NCI-H1417 treated with DMSO at 0.1 percent for 48 hours (cell line): ENCODE measurements at places on chromosomes 2 and 18.

DNA sequence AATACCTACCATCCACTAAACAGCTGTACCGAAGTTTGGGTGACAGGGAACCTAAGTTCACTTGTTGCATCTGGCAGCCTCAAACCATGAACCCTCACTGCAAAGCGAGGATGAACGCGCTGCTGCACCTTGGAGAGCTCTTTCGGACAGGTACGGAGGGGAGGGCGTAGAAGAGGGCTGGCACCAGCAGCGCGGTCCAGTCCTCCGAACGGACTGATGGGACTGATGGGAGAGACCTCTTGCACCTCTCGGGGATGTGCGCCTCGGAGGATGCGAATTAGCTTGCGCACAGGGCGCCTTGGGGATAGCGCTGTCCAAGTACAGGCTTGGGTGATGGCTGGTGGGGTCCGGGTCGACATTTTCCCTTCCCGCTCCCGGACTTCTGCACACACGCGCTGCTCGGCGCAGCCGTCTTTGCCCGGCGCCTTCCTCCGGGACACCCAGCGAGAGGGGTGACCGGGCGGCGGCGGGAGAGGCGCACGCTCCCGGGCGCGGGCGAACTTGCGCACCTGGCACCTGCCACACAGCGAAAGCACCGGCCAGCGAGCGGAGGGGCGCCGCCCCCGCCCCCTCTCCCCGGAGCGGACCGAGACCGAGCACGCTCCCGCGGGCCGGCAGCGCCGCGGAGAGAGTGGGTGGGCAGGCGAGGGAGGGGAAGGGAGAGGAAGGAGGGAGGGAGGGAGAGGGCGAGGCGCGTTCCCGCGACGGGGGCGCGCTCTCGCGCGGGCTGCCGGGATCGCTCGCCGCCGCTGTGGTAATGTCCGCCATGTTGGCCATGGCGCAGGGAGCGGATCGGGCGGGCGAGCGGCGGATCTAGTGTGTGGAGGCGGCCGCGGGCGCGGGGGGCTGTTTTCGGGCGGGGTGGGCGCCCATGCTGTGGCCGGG is at the start of gene EPC2:
EPC2 (plus strand) TSS at position 754 of the 885 bp plus-strand sequence. CDS start 267 bp downstream, outside the sequence.
- DNase-seq: peak; percentile 35

DNA sequence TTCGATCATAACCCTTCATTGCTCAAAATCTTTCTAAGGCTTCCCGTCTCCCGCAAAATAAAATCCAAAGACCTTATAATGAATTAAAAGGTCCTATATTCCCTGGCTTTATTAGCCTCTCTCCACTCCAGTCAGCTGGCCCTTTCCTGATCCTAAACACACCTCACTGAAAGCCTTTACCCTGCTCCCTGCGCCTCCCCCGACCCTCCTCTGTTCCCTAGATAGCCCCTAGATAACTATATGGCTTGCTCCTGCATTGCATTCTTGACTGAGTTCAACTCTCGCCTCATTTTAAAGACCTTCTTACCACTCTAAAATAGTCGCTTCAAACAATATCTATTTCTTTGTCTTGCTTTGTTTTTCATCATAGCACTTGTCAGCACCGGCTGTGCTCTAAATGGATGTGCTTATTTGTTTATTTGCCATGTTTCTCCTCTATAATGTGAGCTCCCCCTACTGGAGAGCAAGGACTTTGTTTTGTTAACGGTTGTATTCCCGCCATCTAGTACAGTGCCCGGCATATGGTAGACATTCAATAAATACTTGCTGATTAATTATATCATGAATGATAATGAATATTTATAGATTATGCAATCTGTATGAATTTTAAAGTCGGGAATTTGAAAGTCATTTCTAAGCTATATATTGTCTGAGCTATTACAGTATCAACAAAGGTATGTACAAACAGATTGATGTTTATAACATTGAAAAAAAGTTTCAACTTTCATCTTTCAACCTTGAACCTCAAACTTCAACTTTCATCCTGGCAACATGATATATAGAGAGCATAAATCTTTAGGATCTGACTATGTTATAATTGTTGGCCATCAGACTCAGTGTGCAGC is 32.4 kb upstream of the VIT start:
- peak; percentile 59 for DNase-seq

DNA sequence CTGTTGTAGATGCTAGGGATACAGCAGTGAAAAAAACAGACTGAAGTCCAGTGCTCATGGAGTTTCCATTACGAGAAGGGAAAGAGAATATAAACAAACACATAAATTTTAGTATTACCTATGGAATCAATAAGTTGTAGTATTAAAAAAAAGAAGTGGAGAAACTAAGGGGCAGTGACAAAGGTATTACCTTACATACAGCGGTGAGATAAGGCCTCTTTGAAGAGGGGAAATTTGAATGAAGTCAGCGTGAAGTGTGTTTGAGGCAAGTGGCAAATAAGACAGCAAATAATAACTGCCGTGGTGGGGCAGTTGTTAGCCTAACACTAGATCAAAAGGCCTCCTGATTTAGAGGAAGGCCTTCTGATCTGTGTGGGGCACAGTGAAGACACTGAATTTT is 57.9 kb downstream of the TLK1 start:
- DNase-seq: no peak

GRCh38 chr2:181052523-181052891 is 72.1 kb downstream of the UBE2E3 start:
- DNase-seq: no peak

DNA sequence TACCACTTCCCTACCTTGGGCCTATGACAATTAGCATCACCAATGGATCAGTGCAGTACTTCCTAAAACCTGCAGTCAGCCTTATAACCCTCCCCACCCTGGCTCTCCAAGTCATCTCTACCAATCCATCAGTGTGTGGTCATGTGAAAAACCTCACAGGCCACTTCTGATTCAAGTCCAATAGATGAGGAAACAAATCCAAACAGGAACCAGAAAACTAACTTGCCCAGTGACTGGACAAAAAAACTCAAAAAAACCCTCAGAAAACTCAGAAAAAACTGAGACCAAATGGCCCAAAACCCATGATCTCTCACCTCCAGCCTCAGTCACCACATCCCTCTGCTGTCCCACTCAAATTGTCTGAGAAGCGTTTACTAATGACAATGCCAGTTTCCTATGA is 43.3 kb downstream of the TGFA start:
- no peak for DNase-seq

- DNase-seq: no peak
These were observed 41.8 kb downstream of the OTX1 start for GRCh38 chr2:63092401-63092800.

GRCh38 chr2:238104226-238104690 is 4.1 kb downstream of the ESPNL start:
- DNase-seq: no peak

GRCh38 chr2:163123526-163123925 is 285.0 kb upstream of the KCNH7 start:
- no peak for DNase-seq

GRCh38 chr2:11618708-11619062 is 51.3 kb downstream of the NTSR2 start:
- DNase-seq: no peak

DNA sequence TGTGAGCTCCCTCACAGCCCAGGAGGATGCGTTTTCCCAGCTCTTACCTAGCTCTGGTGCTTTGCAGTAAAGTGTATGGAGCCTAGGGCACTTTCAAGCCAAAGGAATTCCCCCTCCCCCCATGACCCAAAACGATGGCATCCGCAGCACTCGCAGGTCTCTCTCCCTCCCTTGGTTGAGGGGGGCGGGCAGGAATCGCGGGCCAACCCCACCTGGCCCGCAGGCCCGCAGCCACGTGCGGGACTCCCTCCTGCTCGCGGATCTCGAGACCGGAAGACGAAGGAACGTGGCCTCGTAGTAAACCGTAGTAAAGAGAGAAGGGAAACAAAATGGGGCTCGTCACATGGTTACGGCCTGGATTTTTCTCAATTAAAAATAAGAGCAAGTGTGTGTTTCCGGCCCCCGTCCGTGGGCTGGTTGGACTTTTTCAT is 8.5 kb downstream of the IRS1 start:
- no peak for DNase-seq

DNA sequence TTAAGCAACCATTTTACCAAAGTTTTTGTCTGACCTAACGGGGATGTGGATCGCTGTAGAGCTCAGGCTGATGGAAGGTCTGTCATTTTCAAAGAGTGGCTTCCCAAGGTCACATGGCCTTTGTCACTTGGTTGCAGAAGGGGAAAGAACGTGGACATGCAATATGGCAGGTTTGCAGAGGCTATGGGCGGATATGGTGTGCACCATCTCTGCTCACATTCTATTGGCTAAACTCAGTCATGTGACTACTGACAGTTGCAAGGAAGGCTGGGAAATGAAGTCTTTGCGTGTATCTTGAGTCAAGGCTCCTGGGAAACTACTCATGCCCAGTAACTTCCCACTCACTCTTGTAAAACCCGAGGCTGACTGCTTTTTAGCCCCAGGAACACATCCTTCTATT is 96.8 kb downstream of the ST6GAL2 start:
- no peak for DNase-seq
